ENCODE measurements at places on chromosomes 13 and 19. TPM values are rescaled to one million over a fixed set of nuclear protein-coding genes. Genes with fewer than 3 reads are reported as not detected.

ZIK1 gene
- not detected for total RNA-seq

FCGBP gene
- total RNA-seq, result 1.0 TPM

UBE2L5 gene
- total RNA-seq, result not detected

PSG7 gene
- total RNA-seq, result 0.05 TPM

MISP gene
- total RNA-seq, result 76.4 TPM

ZNF486 gene
- total RNA-seq, result not detected
